ENCODE measurements at places on chromosomes 7 and 10. TPM values are rescaled to one million over a fixed set of nuclear protein-coding genes. Genes with fewer than 3 reads are reported as not detected.

ASL gene
- total RNA-seq: 36.6 TPM

ADAM8 gene
- 133 TPM for total RNA-seq

DNA sequence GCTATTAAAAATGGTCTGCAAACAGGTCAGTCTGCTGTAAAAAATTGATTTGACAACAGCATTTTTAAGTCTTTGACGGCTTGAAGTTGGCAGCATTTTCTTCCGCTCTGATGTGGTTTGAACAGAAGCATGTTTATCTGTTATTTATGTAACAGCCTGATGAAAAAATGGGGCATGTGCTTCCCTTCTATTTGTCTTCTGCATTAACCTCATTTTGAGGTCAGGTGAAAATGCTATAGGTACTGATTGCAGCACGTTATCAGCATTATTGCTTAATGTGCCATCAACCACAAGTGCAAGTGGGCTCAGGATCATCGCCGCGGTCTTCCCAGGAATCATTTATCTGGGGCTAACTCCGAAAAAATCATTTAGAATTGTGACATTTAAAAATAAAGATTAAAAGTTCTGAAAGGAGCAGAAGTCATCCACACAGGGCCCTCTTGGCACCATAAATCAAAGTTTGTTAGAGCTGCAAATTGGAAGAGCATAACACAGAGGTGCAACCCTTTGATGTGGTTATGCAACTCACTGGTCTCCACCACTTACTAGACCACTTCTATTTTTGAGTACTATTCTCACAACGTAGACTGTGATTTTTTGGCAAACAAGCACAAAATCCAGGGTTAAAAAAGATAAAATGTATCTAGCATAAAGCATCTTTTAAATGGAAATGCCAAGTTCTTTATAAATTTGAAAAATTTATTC lies 307.7 kb downstream of the MDFIC start:
- DNase-seq: no peak

CAMK2B gene
- 0.47 TPM for total RNA-seq

DNA sequence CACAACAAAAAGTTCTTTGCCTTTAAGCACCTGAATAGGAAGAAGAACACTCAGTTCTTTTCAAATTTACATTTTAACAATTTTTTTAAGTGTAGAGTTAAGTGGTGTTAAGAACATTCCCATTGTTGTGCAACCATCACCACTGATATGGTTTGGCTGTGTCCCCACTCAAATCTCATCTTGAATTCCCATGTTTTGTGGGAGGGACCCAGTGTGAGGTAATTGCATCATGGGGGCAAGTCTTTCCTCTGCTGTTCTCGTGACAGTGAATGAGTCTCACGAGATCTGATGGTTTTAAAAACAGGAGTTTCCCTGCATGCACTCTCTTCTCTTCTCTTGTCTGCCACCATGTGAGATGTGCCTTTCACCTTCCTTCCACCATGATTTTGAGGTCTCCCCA lies 155.7 kb downstream of the PLXNA4 start:
- DNase-seq: no peak

DNA sequence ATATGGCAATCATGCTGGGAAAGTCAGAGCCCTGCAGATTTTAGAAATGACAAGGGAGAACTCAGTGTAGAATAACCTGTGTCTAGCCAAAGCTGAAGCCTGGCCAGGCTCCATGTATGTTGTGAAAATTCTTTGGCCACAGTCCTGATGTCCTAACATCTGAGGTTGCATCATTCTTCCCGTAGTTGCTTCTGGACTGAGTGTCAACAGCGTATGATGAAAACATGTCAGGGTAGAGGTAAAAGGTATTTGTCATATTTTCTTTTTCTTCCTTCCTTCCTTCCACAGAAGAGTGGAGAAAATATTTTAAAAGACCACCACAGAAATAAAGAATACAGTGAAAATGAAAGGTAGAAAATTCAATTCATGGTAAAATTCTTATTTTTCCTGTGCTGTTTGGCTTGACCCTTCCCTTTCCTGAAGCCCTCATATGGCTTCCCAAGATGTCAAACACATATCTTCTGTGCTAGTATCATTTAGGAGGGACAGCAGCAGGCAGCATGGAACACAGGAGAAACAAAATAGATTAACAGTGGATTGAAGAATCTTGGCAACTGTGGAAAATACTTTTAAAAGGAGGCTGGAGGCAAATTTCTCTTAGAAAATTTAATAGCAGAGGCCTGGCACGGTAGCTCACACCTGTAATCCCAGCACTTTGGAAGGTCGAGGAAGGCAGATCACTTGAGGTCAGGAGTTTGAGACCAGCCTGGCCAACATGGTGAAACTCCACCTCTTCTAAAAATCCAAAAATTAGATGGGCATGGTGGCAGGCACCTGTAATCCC lies 18.9 kb upstream of the NRBF2 start:
- DNase-seq: no peak

GRCh38 chr10:12529976-12530375 lies 180.6 kb downstream of the CAMK1D start:
- DNase-seq: no peak

OR9A2 gene
- not detected for total RNA-seq

All from activated T-helper 1 cell treated with anti-CD3 and anti-CD28 coated beads, Interleukin-12 subunit alpha, Interleukin-12 subunit beta, Interleukin-2, Interleukin-4 antibody, amounts not matched to agents 30 ng/mL and 10 ng/mL and 1 ng/mL, durations not matched to agents 14 hours and 24 hours and 36 hours (primary cell).